Stimulated activated naive B cell treated with anti-CD40 and anti-IgM and Interleukin-4, amounts not matched to agents 10 μg/mL and 1 μg/mL and 100 μg/mL, for 72 hours (primary cell): ENCODE measurements at places on chromosomes 6 and 20.

DNA sequence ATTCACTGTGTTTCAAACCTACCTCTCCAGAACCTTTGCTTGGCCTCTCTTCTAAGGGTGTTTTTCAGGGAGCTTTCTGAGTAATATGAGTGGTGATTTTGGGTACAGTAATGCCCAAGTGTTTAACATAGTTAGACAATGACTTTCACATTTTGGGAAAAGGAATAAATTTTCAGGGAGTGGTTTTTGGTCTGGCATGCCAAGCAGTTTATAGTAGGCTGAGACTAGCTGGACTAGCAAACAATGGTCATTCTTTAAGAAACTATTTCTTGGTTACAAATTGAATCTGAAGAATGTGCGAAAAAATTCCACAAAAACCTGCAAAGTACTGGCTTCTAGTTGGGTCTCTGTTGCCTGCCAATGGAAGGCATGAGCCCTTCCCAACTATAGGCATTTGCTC is 15.4 kb downstream of the FNDC1 start:
- no peak for DNase-seq

GRCh38 chr6:163897669-163898068 is 483.2 kb downstream of the QKI start:
- no peak for DNase-seq

DNA sequence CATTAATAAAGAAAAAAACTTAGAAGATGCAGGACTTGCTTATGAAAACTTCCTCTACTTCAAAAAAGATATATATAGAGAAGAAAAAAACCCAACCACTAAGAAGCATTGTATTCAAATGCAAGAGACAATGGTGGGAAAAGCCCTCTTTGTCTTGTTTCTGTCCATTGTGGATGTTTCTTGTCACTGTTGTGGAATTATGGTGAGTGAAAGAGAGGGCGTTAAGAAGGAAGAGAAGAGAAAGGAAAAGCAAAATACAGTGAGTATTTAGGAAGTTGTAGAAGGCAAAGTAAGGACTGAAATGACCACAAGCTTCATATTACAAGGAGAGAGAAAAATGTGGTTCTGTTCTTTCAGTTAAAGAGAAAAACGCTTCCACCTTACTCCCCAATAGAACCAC is 14.1 kb upstream of the THBD start:
- no peak for DNase-seq

DNA sequence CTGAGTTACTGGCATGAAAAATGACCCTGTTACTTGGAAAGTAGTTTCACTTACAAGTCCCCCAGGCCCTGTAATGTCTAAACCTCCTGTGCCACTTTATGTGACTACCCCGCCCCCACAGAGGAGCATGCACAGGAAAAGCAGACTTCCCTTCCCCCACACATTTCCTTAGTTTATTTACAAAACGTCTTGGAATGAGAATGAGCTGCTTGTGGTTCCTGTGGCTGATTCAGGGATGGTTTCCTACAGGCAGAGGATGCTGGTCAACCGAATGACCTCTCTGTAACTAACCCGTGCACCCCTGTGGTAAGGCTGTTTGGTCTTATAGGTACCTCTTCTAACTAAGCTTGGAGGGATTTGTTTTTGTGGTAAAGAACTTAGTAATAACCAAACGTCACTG is 28.5 kb downstream of the RSPO3 start:
- DNase-seq: no peak

- no peak for DNase-seq
These were observed 34.9 kb upstream of the DST start for GRCh38 chr6:56677559-56677958.

DNA sequence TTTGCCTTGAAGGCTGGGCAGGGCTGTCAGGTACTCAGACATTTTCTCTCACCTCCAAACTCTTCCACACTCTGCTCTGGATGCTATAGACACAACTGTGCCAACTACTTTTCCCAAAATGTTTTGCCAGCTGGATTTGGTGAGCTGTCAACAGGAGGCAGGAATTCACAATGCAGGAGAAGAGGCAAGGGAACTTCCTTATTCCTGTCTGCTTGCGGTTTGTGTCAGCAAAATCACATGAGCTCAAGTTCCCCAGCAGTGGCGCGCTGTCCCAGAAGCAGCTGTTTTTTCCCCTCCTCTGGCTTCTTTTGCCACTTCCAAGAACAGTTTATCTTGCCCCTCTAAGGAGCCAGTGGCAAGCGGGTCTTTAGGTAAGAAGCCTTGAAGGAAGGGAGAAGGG is 608.2 kb downstream of the PRKN start:
- no peak for DNase-seq

DNA sequence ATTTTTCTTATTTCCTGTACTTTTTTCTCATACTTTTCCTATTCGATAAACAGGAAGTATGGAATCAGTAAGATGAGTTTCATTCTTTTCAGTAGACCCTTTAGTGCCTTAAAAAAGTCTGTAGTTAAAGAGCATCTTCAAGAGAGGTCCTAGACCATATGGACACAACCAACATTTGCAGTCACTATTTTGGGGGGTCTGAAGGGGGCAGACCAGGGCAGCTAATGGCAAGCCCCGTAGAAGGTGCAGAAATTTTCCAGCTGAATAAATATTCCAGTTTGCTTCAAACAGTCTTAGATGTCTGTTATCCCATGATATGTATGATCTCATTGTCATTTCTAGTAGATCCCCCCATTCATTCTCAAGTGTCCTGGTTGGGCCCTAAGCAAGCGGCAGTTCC is 52.8 kb downstream of the MAP3K5 start:
- DNase-seq: no peak

GRCh38 chr20:62087227-62087626 is 21.5 kb upstream of the TAF4 start:
- no peak for DNase-seq

DNA sequence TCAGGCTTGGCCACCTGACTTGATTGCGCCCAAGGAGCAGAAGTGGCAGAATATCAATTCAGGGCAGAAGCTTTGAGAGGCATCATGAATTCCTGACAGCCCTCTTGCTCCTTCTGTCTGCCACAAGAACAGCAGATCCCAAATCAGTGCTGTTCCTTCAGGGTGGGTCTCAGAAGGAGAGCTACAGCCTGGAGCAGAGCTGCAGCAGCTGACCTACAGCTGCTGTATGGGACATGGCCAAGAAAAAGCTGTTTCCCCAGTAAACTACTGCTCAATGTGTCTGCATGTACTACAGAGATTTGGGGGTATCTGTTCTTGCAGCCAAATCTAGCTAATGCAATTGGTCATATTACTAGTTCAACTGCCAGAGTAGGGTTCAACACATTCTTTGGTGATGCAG is 69.0 kb downstream of the SLC22A3 start:
- DNase-seq: no peak

- no peak for DNase-seq
These were observed 50.6 kb upstream of the FUCA2 start for GRCh38 chr6:143562143-143562542.

DNA sequence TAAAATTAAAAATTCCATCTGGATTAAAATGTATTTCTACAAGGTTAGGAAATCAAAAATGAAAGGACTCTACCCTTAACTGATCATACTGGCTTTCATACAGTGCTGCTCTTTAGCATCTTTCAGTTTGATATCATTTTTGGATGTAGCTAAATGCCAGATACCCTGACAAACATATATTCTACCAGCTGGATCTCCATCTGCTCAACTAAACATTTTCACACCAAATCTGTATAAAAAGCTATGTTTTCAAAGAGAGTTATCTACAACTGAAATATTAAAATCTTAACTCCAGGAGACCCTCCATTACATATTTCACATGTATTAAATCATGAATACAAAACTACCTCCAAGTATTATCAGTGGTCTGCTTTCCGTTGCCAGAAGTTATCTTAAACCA is 95.7 kb downstream of the EPHA7 start:
- no peak for DNase-seq

GRCh38 chr6:45595010-45595851 is 217.5 kb upstream of the SUPT3H start:
- DNase-seq: no peak

- DNase-seq: no peak
These were observed 68.0 kb upstream of the SMIM28 start for GRCh38 chr6:138309695-138310094.

DNA sequence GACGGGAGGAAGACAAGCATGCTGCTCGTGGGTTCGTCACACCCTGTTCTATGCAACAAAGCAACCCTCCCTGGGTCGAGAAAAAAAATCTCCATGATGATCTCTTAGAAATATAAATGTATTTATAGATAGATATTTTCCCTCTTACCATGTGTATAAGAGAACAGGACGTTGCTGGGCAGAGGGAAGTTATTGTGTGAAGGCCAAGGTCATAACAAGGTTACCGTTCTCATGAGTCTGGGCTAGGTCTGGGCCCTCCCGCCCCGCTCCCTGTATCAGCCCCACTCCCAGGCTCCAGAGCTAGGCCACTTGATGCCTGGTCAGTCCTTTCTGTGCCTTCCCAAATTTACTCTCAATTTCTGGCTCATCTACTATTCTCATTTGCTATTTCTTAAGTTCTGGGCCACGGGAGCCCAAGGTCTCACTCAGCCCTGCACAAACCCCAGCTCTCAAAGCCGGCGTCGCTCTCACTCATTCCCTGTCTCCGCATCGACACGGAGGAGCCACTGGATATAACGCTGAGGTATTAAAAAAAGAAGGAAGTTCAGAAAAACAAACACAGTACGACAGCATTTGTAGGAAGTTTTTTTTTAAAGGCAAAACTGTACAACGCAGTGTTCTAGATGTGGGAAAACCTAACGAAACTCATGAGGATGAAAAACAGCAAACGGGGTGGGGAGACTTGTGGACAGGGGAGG is 96.8 kb downstream of the PSMG4 start:
- no peak for DNase-seq

GRCh38 chr6:106360989-106361430 is 493 bp downstream of the CRYBG1 start:
- peak; percentile 43 for DNase-seq

DNA sequence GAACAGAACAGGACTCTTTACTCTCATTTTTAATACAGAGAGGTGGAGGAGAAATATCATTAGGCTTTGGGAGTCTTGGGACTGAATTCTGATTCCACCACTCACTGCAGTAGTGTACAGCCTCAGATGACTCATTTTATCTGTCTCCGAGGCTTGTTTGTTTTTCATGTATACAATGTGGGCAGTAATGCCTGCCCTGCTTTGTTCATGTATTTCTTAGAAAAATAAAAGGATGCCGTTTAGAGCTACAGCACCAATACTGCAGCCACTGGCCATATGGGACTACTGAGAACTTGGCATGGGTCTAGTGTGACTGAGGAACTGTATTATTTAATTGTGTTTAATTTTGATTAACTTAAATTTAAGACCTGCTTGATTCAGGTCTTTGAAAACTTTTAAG is 41.2 kb upstream of the JAG1 start:
- no peak for DNase-seq

DNA sequence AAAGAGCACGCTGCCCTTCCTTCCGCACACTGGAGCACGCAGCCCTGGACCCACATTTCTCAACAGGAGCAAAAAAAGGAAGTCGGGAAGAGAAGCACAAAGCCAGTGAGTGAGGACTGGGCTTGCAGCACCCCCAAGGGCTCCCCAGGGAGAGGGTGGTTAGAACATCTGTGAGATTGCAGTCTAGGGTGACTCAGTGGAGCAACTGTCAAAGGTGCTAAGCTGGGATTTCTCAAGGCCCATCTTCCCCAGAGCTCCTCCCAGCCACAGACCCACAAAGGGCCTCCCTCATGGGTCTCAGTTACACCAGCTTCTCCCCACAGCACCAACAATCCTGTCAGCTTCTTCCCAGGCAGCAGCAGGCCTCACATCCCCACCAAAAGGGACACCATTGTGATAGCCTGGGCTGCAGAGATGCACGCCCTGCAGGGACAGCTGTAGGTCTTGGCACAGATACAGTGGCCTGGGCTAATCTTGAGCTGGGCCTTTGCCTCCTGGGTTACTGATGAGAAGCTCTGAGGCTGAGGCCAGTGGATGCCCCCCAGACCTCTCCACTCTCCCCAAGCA is 39.6 kb upstream of the CD93 start:
- DNase-seq: peak; percentile 11

- no peak for DNase-seq
These were observed 520.6 kb downstream of the HDGFL1 start for GRCh38 chr6:23089981-23090380.

GRCh38 chr20:23320317-23320716 is 30.3 kb upstream of the NXT1 start:
- DNase-seq: no peak

GRCh38 chr6:151633526-151634335 is 139.9 kb downstream of the CCDC170 start:
- no peak for DNase-seq

DNA sequence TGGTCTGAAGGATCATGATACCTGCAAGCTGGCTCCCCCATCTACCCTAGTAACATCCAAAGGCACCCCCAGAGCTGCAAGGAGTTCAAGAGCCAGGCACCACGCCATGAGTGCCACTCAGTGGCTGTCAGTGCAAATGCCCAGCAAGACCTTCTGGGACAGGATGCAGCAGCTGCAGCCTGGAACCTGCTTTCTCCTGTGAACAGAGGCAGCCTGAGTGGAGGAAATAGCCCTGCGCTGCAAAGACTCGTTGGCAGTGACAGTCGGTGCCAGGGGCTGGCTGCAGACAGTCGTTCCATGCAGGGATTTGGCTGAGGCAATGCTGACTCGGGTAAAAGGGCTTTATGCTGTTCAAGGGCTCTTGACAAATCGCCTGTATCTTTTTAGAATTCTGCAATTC is 15.7 kb upstream of the SSTR4 start:
- no peak for DNase-seq

GRCh38 chr6:91299544-91300491 is 712.9 kb upstream of the MAP3K7 start:
- no peak for DNase-seq

DNA sequence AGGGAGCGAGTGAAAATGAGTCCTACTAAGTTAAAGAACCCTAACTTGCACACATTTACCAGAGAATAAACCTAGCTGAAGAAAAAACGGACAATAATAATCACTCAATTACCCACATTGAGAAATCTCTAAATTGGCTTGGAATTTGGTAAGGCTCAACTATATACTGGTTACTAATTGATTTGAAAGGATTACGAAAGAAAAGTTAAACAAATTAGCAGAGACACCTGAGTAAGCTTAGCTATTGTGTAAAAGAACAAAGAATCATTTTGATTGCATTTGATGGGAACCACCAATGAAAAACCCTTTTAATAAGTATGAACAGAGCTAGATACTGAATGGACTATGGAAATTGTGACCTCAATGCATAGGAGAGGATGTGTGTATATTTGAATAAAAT is 118.6 kb upstream of the ADGRF1 start:
- no peak for DNase-seq

DNA sequence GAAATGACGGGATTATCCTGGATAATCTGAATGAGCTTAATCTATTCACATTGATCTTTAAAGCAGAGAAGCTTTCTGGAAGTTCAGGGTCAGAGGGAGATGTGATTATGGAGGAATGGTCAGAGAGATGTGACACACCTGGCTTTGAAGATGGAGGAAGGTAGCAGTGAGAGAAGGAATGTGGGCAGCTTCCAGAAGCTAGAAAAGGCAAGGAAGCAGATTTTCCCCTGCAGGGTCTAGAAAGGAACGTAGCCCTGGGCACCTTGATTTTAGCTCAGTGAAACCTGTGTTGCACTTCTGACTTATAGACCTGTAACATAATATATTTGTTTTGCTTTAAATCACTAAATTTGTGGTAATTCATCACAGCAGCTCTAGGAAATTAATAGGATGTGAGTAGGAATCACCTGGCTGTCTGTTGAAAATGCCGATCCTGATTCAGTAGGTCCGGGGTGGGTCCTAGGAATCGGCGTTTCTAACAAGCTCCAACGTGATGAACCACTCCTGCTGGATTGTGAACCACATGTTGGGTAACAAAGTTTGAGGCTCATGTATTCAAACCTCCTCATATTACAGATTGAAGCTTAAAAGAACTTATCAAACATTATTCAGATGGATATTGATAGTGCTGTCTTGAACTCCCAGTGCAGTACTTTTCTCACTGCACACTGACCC is 157.0 kb downstream of the GJA1 start:
- DNase-seq: no peak
